ENCODE measurements at places on chromosomes 7 and 10. TPM values are rescaled to one million over a fixed set of nuclear protein-coding genes. Genes with fewer than 3 reads are reported as not detected.

DNA sequence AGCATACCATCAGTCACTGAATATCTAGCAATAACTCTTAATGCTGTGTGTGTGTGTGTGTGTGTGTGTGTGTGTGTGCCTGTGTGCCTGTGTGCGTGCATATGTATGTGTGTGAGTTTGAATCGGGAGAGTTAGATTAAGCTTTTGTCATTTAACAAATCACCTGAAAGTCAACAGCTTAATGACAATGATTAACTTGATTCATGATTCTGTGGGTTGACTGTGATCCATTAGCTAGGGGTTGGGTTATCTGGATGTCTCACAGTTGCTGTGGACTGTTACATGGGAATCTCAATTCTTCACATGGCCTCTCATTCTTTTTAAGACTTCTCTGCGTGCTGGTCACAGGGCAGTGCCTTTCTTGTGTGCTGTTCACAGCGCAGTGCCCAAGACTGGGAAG is 639.0 kb upstream of the SORCS1 start:
- no peak for DNase-seq

DNA sequence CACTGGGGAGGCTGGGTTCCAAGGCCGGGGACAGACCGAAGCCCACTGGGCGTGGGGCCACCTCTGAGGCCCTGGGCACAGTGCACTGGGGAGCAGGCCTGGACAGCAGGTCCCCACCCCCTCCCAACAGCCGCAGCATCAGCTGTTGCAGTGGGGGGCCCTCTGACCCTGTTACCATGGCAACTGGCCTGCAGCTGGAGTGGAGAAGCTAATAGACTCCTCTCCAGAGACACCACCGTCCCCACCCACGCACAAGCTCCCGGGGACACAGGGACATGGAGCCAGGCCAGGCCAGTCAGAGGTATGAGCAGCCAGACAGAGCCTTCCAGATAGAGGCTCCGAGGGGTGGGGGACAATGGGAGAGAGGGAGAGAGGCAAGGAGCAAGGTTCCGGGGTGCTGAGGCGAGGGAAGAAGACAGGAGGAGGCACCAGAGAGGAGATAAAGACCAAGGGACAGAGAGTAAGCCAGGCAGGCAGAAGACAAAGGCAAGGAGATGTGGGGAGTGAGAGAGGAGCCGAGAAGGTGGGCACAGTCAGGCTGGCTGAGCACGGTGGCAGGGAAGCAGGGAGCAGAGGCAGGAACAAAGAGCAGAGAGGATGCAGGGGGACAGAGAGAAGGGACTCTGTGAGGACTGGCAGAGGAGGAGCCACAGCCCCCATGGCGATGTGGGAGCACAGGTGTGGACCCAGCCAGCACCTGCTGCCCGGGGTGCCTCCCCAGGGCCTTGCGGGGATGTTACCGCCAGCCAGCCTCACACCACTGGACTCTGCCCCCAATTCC is 6.7 kb downstream of the KCNH2 start:
- no peak for DNase-seq

DNA sequence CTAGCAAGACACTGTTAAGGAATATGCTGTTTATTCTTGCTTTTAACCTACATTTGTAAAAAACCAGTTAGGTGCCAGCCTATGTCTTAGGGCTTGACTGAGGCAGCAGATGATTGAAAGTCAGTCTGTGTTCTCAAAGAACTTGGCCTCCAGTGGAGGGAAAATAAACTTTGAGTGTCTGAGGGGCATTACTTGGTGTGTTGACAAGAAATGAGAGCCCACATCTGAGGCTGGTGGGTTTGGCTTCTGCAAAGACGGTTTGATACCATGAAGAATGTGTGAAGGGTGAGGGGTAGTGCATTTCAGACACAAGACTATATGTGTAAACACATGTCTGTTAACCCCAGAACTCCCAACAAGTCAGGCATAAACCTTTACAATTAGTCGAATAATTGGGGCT is 28.5 kb downstream of the CCSER2 start:
- no peak for DNase-seq

DNA sequence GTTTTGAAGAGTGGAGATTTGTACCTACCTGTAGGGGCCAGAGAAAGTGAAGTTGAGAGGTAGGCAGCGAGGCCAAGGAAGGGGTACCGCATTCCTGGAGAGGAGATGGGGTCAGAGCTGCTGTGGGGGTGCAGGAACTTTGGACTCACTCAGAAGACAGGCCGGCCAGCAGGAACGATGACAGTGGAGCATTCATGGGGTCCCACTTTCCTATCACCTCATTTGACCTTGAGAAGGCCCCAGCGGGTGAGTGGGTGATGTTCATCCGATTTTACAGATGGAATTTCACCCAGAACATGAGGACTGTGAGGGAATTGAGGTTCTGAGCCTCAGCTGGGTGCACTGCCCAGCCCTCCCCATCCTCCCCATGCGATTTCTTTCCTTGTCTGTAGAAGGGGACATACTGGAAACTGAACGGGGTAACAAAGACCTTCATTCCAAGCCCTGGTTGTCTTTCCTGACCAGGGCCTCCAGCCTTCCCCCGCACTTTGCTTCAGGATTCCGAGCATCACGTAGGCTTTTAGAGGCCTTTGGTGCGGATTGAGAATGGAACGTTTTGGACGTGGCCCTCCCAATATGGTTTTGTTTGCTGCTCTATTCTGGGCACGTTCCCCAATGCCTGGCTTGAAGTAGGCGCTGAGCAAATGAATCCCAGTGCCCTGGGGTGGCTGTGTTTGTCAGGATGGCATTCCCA is 87.3 kb downstream of the ADCY1 start:
- no peak for DNase-seq

- no peak for DNase-seq
Observed at GRCh38 chr7:28581351-28581750, 169.0 kb downstream of the CREB5 start.

GRCh38 chr7:31664890-31665289 is 22.1 kb upstream of the PPP1R17 start:
- DNase-seq = no peak

- DNase-seq = no peak
Observed at GRCh38 chr10:120588311-120588710, 131.3 kb downstream of the PLPP4 start.

DNA sequence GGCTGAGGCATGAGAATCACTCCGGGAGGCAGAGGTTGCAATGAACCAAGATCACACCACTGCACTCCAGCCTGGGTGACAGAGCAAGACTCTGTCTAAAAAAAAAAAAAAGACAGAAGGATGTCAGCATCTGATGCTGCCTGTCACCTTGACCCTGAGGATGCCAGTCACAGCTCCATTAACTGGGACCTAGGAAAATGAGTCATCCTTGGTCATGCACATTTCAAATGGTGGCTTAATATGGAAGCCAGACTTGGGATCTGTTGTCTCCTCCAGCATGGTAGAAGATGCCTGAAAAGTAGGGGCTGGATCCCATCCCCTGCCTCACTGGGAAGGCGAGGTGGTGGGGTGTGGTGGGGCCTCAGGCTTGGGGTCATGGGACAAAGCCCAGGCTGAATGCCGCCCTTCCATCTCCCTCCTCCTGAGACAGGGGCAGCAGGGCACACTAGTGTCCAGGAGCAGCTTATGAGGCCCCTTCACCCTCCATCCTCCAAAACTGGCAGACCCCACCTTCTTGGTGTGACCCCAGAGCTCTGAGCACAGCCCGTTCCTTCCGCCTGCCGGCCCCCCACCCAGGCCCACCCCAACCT is 1.3 kb downstream of the NOS3 start:
- no peak for DNase-seq

DNA sequence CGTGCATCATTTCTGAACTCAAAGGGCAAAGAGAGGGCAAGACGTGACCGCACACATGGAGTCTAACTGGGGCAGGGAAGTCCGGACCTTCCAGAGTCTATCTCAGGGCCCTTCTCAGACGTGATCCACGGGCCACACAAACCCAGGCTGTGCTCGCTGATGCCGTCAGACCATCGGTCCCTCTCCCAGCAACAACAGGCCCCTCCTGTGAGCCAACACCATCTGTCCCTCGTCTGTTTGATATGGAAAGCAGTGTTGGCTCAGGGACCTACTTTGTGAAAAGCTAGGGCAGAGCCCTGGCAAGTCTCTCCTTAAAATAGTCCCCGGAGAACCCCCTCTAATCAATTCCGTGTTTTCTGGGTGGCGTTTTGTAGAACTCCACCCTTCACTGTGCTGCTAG is 208.8 kb downstream of the TCERG1L start:
- no peak for DNase-seq

DNA sequence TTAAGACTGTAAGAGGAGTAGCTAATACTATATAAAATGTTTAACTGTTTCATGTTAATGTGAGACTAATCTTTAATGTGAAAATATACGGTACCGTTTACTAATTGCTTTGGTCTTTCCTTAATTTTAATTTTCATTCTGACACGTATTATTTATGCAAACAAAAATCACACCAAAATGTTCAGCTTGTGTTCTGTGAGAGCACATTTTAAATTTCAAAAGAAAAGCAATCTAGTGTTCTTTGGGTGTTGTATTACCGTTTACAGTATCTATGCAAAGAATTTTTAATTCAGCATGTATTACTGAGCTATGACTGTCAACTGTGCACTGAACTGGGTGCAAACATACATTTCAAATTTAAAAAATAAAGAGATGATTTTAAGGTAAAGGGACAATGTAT is 2.2 kb downstream of the WNT16 start:
- DNase-seq = no peak

Gene CPA5
- not detected for total RNA-seq

Gene HIP1
- total RNA-seq = 25.3 TPM

- DNase-seq = no peak
Observed at GRCh38 chr10:103397191-103397825, 882 bp downstream of the PDCD11 start.

- no peak for DNase-seq
Observed at GRCh38 chr7:154469652-154470051, 417.5 kb downstream of the DPP6 start.

DNA sequence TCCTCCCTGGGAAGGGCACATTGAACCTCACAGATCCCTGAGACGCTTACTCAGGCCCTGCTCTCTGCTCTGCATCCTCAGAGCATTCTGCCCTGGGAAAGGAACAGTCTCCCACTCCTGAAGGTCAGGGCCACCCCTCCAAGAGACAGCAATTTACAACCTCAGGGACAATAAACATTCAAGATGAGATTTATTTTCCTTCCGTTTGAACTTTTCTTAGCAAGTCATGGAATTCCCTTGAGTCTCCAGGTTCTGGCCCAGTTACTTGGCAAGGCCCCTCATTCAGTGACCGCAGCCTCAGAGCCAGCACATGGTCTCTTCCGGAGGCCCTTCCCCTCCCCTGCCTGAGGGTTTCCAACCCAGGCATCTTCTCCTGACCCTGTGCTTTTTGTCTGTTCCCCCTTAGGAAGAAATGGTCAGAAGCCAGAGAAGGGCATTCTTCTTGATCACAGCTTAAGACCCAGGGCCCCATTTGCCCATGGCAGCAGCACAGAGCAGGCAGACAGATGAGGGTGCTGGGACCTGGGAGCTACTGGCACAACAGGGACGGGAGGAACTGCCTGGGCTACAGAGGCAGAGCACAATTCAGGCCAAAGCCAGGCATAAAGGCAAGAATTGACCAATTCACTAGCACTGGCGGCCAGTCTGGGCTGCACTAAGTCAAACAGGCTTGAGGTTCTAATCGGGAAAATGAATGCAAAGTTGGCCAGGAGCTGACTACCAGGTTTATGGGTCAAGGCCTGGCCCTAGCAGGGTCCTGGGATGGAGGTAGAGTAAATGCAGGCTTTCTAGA is 56.7 kb downstream of the VSTM4 start:
- no peak for DNase-seq

Gene PLXNA4
- 0.34 TPM for total RNA-seq

Gene HKDC1
- total RNA-seq = 52.3 TPM

DNA sequence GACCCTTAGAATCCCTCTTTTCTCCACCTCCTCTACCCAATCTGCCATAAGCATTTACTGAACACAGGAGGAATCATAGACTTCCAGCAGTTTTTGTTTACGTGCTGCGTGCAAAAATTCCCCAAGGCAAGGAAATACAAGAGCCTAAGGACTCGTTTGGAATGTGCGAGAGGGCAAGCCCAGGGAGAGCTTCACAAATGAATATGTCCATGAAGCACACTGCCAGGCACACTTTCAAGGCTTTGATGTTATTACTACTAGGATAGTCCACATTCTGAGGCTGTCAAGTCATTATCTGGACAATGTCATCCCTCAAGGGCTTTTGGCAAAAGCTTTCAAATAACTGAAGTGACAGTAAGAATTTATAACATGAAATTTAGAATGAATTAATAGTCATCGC is 214.7 kb upstream of the TBX20 start:
- no peak for DNase-seq

Gene MSS51
- 0.41 TPM for total RNA-seq

DNA sequence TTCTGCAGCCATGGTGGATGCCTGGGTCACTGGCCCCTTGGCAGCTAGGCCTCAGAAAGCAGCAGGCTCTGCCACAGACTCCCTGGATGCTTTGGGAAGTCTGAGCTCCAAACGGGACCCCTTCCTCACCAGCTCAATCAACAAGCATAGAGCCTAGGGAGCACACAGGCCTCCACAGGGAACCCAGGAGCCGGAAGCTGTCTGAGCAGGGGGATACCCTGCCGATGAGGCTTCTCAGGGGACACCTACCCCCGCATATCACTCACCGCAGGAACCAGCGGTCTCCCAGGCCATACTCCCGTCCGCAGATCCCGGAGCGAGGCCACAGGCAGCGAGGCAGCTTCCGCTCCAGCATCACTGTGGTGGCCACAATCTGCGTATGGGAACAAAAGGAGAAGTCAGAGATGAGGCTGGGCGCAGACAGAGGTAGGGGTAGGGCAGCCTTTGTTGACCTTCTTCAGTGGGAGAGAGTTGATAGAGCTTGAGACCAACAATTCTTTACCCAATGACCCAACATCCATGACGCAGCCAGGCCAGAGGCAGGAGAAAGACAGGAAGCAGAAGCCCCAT is 13.4 kb downstream of the TRPV6 start:
- no peak for DNase-seq

- DNase-seq = no peak
Observed at GRCh38 chr7:129714514-129715063, 103.1 kb downstream of the NRF1 start.

Gene DNAJC1
- total RNA-seq = 64.0 TPM

GRCh38 chr7:94492601-94493000 is 17.0 kb upstream of the CASD1 start:
- no peak for DNase-seq

Gene ASZ1
- total RNA-seq = not detected

DNA sequence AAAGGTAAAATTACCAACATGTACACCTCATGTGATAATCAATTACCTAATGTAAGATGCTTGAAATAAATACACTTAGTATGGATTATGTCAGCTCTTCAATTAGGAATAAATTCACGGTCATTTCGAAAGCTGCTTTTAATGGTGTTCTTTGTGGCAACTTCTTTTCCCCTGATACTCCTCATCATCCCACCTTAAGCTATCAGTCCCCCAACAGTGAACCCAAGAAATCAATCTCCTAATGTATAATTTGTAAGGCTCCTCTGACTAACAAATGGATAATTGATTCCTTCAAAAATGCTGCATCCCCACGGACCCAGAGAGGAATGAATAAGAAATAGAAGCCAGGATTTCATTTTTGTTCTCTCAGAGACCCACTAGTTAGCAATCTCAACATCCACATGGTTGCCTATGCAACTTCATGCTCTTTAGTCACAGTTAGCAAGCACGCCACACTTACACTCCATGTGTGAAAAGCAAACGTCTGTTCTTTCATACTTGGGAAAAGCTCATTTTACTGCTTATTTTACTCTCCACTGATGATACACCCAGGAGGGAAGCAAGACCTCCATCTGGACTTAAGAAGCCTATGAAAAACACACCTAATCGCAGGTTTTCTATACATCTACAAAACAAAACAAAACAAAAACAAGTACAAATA is 70.1 kb downstream of the VPS41 start:
- no peak for DNase-seq

Data from Caki2 (cell line).